NCI-H1930 (cell line): ENCODE measurements at places on chromosomes 3 and 15.

DNA sequence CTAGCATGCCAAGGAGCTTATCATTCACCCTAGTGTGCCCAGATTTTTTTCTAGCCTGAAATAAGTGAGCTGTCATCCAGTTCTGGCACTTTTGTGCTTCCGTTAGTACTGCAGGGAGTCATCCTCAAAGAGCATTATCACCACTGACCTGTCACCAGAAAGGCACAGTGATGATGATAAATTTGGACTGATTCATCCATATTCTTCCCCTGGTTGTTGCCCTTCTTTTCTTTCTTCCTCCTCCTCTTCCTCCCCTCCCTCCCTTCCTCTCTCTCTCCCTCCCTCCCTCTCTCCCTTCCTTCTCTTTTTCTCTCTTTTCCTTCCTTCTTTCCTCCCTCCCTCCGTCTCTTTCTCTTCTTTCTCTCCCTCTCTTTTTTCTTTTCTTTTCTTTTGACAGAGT, 21.3 kb downstream of the SLC35G2 start:
- no peak for DNase-seq

- DNase-seq, result no peak
Measured at GRCh38 chr3:33425453-33425852, 14.8 kb downstream of the UBP1 start.

- DNase-seq, result no peak
Measured at GRCh38 chr3:131535131-131535530, 32.4 kb upstream of the MRPL3 start.

GRCh38 chr3:25536521-25537391, 108.7 kb downstream of the RARB start:
- DNase-seq, result no peak

GRCh38 chr3:116005404-116005803, 382.1 kb downstream of the GAP43 start:
- DNase-seq, result no peak
